ENCODE measurements at places on chromosomes 16 and 17.

DNA sequence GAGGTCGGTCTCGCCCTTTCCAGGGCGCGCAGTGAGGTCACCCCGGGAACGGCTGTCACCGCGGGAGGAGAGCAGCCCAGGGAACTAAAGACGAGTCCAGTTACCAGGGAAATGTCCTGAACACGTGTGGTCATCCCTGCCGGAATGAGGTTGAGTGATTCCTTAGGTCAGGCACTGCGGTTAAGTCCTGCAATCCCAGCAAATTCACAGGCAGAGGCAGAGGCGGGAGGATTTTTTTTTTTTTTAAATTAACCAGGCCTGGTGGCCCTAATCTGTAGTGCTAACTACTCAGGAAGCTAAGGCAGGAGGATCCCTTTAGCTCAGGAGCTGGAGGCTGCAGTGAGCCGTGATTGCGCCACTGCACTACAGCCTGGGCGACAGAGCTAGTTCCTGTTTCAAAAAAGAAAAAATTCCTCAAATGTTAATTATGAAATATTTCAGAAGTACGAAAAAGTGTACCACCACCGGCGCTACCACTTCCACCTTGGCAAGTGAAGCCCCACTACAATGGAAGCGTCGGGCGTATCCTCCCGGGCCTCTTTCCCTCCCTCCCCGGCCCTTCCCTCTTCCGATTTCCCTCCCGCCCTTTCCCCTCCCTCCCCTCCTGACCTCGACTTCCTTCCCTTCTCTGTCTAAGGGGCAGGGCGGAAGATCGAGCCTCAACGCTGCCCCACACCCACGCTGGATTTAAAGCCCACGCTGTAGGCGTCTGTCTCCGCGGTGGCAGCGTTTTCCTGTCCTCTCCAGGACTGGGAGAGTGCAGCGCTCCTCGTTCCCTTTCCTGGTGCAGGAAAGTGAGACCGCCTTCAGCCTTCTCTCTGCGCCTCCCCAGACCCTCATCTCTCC lies 27.3 kb downstream of the SLFN11 start:
- DNase-seq = no peak

DNA sequence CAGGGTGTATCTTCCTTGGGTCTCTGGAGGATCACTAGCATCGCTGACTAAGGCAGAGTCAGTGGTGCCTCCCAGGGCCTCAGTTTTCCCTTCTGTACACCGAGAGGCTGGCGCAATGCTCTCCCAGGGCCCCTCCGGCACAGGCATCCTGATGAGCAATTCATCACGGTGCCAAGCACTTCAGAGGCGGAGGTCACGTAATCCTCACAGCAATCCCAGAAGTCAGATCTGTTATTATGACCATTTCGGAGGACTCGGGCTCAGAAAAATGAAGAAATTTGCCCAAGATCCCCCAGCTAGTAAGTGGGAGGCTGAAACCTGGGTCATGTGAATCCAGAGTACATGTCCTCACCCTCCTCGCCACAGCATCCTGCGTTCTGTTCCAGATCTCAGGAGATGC lies 46.5 kb downstream of the AIPL1 start:
- DNase-seq = no peak

DNA sequence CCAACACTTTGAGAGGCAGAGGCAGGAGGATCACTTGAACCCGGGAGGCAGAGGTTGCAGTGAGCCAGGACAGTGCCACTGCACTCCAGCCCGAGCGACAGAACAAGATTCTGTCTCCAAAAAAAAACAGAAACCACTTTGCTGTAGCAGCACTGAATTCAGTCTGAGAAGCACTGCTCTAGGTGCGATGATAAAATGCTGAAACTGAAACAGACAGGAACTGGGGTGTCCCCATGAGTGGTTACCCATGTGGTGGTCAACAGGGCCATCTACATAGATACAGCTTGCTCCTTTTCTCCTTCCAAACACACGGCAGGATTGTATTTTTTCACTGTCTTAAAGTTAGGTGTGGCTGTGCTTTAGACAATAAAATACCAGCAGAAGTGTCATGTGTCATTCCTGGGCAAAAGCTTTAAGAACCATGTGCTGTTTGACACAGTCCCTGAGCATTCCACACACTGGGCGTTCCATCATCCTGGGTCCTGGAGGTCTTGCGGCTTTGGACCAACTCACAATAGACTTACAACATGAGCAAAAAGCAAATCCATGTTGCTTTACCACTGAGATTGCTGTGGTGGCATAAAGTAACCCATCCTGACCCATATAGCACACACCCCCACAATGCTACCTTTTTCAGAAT lies 11.5 kb downstream of the GAS7 start:
- DNase-seq = no peak

DNA sequence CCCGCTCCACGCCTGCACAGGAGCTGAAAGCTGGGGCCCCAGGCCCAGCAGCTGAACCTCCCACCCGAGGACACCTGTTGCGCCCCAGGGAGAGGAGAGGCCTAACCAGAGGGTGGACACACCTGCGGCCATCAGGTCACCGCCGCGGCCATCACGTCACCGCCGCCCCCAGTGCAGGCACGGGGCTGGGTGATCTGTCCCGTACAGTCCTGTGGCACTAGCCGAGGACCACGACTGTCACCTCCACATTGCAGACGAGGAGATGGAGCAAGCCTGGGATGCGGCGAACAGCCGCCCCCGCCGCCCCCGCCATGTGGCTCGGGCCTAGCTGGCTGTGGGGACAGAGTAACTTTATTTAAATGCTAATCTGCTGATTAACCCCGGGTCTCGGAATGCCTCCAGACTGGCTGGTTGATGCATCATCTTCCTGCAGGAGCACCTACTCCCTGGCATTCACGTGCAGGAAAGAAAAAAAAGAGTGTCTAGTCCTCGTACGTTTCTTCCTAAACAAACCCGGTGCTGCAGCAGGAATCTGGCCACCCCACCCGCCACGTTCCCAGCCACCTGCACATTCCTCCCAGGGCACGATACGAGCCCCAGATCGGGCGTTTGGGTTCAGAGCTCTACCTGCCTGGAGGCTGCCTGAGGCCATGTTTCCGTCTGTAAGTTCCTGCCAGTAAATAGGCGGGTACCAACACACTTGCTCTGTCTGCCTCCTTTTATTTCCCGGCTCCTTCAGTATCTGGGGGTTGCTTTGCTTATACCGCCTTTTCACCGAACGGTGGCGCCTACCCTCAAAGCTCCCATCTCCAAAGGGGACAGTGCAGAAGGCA lies 29.9 kb downstream of the PIEZO1 start:
- no peak for DNase-seq

DNA sequence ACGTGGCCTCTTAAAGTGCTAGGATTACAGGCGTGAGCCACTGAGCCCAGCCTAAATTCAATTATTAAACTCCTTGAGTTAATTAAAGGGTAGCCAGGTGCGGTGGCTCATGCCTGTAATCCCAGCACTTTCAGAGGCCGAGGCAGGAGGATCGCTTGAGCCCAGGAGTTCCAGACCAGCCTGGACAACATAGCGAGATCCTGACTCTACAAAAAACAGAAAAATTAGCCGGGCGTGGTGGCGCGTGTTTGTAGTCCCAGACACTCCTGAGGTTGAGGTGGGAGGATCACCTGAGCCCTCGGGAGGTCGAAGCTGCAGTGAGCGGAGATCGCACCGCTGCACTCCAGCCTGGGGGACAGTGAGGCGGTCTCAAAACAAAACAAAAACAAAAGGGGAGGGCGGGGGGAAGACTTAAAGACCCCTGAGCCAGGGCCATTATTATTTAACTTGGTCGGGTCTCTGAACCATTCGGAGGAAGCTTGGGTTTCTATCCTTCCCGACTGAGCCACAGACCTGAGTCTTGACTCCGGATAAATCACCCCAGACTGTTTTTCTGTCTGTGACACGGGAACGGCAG lies 19.5 kb downstream of the BCL7C start:
- DNase-seq = no peak

GRCh38 chr16:26665166-26665939 lies 401.4 kb upstream of the C16orf82 start:
- DNase-seq = no peak
